ENCODE measurements at places on chromosomes 3 and 15.

DNA sequence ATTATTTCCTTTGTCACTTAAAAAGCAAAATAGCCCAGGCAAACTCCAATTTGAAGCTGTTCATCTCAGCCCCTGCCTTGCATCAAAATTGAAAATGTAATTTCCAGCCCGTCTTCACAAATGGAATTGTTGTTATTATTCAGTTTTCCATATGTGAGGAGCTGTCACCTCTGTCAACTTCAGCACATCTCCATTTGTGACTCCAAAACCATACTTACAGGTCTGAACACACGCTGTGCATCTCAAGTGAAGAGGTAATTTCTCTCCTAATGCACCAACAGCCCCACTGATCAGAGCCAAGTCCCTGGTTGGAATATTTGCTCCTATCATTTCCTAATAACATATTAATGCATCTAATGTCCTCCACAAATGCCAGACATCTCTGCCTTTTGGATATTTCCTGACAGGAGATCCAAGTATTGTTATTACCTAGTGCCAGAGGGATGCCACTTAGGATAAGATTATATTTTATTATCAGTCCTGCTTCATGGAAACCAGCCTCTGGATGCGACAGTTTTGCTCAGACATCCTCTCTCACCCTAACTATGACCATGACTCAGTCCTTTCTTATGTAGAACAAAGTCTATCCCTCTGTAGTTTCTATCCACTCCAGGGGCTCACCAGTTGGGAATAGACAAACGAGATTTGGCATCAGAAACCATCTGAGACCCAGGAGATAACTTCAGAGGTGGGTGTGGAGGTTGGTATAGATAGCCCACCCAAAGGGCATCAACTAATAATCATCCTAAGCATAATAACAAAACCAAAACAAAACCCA, 379.8 kb downstream of the VPS13C start:
- no peak for DNase-seq

GRCh38 chr15:69317392-69317841, 18.7 kb downstream of the PAQR5 start:
- no peak for DNase-seq

- no peak for DNase-seq
Observed at GRCh38 chr3:171491361-171491760, 31.2 kb upstream of the TNIK start.

DNA sequence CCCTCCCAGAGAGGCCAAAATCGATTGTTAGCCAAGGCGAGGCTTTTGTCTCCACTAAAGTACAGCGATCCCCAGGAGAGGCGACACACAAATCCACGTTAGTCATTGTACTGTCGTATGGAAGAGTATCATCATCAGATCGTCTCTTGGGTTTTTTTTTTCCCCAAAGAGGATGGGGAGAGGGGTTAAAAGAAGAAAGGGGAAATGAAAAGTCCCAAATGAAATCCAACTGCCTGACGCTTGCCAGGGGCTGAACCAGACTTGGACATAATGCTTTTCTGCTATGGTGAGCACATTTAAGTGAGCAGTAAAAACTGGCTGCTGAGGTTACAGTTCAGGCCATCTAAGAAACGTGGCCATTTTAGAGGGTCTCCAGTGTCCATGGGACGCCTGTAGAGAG, 37.9 kb upstream of the CTSH start:
- no peak for DNase-seq

DNA sequence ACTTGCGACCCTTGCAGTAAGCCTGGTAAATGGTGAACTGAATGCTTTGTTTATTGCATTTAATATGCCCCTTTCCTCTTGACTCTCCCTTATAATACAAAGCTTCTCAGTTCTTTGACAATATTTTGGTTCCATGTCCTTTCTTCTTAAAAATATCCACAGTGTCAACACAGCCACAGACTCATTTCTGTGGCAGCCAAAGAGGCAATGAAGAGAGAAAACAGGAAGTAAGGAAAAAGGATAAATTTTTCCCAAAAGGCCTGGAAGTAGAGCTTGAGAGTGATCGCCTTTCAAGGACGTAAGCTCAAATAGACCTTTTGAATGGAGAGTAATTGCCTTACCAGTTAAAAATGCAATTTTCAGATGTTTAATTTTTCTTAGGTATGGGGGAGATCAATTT, 59.4 kb downstream of the PEX5L start:
- no peak for DNase-seq

DNA sequence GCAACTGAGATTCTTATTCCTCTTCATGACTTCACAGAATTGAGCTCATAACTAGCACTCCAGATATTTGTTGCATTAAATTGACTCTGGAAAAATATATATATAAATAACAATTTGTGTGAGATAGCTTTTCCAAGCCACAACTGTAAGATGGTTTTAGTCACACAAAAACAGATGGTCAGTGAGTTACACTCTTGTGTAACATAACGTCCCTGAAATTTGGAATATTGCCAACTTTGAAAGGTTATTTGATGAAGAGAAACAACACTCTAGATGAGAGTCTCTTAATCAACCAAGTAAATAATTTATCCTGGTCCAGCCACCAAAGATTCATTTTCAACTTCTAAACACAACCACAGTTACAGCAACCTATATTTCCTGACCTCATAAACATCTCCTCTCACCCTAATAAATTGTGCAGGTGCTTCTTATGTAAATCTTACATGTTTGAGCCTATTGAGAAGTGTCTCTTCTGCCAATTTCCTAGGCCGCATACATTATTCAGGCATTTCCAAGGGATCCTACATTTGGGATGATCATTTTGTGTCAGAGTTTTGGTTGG, 84.9 kb upstream of the ACP3 start:
- no peak for DNase-seq

DNA sequence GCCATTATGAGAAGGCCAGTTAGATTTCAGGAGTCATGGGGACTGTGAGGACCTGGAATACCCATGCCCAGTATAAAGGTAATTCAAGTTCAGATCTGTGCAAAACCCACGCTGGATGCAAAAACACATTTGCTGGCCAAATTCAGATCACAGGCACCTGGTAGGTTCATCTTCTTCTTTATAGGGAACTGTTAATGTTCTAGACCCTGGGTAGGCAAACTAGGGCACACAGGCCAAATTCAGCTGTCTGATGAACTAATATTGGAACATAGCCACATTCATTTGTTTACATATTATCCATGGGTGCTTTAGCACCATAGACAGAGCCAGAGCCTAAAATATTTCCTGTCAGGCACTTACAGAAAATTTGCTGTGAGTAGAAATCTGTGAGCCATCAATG, 241.4 kb downstream of the PTPRG start:
- no peak for DNase-seq
